ENCODE measurements at places on chromosomes 12 and 14. TPM values are rescaled to one million over a fixed set of nuclear protein-coding genes. Genes with fewer than 3 reads are reported as not detected.

The GPD1 gene
- 0.19 TPM for total RNA-seq

The TRHDE gene
- total RNA-seq = 0.09 TPM

The CAPZA3 gene
- not detected for total RNA-seq

The GALNT6 gene
- total RNA-seq = 4.0 TPM

The RNASE8 gene
- total RNA-seq = not detected

The TAS2R8 gene
- total RNA-seq = not detected

The GON7 gene
- total RNA-seq = 16.2 TPM

Measured in A549 treated with RU486 at 1 μM for 4 hours (cell line).